ENCODE measurements at places on chromosomes 4 and X. TPM values are rescaled to one million over a fixed set of nuclear protein-coding genes. Genes with fewer than 3 reads are reported as not detected.

DNA sequence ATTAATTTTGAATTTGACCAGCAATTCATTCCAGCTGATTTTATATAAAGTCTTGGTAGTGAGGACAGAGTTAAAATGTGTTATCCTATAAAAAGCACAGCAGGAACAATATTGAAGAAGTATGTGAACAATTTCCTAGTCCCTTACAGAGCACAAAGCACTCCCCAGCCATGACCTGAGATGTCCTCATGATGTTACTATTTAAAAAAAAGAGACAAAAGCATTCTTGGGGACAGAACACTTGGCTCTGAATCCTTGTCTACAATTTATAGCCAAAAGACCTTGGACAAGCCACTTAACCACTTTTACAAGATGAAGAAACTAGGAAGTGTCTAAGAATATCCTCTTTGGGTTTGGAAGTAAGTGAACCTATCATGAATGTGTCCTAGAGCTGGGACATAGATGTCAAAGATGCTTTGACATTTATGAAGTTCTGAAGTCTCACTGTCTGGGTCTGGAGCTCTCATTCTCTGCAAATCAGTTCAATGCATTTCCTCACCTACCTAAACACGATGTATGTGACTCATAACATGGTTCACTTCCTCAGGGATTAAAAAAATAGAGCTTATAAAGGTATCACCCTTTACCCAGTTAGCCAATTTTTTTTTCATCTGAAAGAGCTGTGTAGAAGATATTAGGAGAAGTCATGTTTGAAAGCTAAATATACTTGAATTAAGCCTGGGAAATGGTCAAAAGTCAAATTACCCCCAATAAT lies 61.4 kb downstream of the IGFBP7 start:
- no peak for DNase-seq
- H3K36me3 ChIP-seq: no peaks in the 10 kb centered on the region
- H3K4me3 ChIP-seq: no peak overlapping the region
- no peaks in the 10 kb centered on the region for H3K4me1 ChIP-seq
- H3K27me3 ChIP-seq: peaks cover 8% of the 10 kb centered on the region

GRCh38 chr4:35151816-35152572 lies 1092.3 kb downstream of the ARAP2 start:
- no peaks in the 10 kb centered on the region for H3K4me1 ChIP-seq
- no peak overlapping the region for H3K27ac ChIP-seq
- H3K27me3 ChIP-seq: no peaks in the 10 kb centered on the region
- DNase-seq: peak; percentile 14

- no peak overlapping the region for H3K27ac ChIP-seq
- no peaks in the 10 kb centered on the region for H3K36me3 ChIP-seq
- DNase-seq: no peak
- H3K4me3 ChIP-seq: no peak overlapping the region
- no peaks in the 10 kb centered on the region for H3K27me3 ChIP-seq
These were observed 327.0 kb upstream of the NOCT start for GRCh38 chr4:138688408-138689085.

GRCh38 chr4:56871371-56871866 lies 36.3 kb upstream of the REST start:
- H3K27me3 ChIP-seq: peaks cover 1% of the 10 kb centered on the region
- H3K36me3 ChIP-seq: no peaks in the 10 kb centered on the region
- peaks cover 5% of the 10 kb centered on the region for H3K4me1 ChIP-seq
- peak; percentile 11 for DNase-seq
- H3K27ac ChIP-seq: no peak overlapping the region

- H3K36me3 ChIP-seq: no peaks in the 10 kb centered on the region
- no peaks in the 10 kb centered on the region for H3K4me1 ChIP-seq
- H3K4me3 ChIP-seq: no peak overlapping the region
- no peak for DNase-seq
These were observed 61.2 kb upstream of the PDHA2 start for GRCh38 chr4:95778666-95779065.

GRCh38 chrX:12814420-12814819 lies 23.2 kb downstream of the PRPS2 start:
- DNase-seq: peak; percentile 56
- peaks cover 24% of the 10 kb centered on the region for H3K36me3 ChIP-seq
- peaks cover 2% of the 10 kb centered on the region for H3K4me1 ChIP-seq
- H3K27ac ChIP-seq: no peak overlapping the region

The PRDM8 gene
- total RNA-seq: 3.2 TPM

- no peak overlapping the region for H3K4me3 ChIP-seq
- no peak overlapping the region for H3K27ac ChIP-seq
- peaks cover 3% of the 10 kb centered on the region for H3K36me3 ChIP-seq
- H3K27me3 ChIP-seq: no peaks in the 10 kb centered on the region
- no peaks in the 10 kb centered on the region for H3K4me1 ChIP-seq
- no peak for DNase-seq
These were observed 5.3 kb downstream of the MCF2 start for GRCh38 chrX:139702658-139703057.

The NUP62CL gene
- 3.7 TPM for total RNA-seq

DNA sequence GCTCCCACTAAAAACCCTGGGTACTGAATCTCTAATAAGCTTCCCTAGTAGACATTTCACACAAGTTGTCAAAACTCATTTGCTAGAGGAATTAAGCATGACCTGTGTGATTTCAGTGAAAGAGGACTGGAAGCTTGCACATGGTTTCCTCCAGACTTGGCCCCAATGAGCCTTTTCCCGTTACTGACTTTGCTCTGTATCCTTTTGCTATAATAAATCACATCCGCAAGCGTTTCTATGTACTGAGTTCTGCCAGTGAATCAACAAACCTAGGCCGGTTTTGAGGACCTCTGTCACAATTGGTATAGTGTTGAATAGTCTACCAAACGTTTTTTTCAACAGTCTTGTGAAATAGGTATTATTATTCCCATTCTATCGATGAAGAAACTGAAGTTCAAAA lies 8.2 kb downstream of the ATP11C start:
- peaks cover 42% of the 10 kb centered on the region for H3K4me1 ChIP-seq
- H3K36me3 ChIP-seq: peaks cover 21% of the 10 kb centered on the region
- no peak for DNase-seq
- H3K4me3 ChIP-seq: no peak overlapping the region
- no peaks in the 10 kb centered on the region for H3K27me3 ChIP-seq

DNA sequence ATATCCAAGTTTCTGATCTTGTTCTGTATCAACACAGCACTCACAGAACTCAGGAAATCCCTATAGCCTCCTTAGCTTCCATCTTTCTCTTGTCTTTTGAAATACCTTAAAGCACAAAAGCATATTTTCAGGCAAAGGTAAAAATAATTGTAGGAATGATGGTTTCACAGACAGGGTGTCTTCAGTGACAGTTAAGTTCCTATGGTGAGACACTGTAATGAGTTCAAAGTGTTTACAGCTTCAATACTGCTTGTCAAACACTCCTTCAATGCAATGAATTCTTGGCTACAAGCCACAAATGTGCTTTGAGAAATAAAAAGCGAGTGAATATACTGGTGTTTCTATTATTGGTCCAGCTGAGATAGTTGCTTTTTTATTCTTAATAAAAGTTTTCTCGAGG lies 466.0 kb downstream of the DMD start:
- DNase-seq: no peak
- no peak overlapping the region for H3K4me3 ChIP-seq
- no peaks in the 10 kb centered on the region for H3K27me3 ChIP-seq
- no peaks in the 10 kb centered on the region for H3K4me1 ChIP-seq

The GPRASP1 gene
- 3.0 TPM for total RNA-seq

The ADGRG2 gene
- not detected for total RNA-seq

DNA sequence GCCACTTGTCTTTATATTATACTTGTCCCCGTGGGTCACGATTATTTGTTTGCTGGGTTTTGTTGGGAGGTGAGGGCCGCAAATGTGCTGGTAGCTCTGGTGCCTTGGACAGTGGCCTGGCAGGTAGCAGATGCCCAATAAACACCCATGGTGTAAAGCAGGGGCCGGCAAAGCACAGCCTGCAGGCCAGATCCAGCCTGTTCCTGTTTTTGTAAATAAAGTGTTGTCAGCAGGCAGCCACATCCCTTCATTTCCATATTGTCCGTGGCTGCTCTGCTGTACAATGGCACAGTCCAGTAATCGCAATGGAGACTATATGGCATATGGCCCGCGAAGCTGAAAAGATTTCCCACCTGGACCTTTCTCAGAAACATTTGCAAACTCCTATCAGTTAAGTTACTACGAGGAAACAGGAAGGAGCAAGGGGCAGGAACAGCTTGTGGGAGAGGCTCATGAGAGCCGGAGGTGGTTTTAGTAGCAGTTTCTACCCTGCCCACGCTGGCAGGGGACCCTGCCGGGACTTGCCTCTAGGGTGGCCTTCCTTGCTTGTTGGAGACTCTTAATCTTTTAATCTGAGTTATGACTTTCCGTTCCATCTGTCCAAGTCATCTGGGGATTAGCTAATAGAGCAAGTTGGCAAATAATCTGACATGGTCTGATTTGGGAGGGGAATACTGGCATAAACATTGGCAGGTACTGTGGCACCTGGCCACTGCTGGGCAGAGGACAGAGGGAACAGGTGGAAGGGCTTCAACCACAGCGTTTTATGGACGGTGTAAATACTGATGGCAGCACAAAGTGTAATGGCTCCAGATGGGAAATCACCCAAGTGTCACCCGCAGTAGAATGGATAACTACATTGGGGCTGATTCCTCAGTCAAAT lies 19.6 kb downstream of the CLCN4 start:
- no peaks in the 10 kb centered on the region for H3K36me3 ChIP-seq
- H3K27me3 ChIP-seq: peaks cover 11% of the 10 kb centered on the region
- H3K4me3 ChIP-seq: no peak overlapping the region
- peaks cover 4% of the 10 kb centered on the region for H3K4me1 ChIP-seq
- no peak for DNase-seq

The TBX22 gene
- total RNA-seq: not detected

DNA sequence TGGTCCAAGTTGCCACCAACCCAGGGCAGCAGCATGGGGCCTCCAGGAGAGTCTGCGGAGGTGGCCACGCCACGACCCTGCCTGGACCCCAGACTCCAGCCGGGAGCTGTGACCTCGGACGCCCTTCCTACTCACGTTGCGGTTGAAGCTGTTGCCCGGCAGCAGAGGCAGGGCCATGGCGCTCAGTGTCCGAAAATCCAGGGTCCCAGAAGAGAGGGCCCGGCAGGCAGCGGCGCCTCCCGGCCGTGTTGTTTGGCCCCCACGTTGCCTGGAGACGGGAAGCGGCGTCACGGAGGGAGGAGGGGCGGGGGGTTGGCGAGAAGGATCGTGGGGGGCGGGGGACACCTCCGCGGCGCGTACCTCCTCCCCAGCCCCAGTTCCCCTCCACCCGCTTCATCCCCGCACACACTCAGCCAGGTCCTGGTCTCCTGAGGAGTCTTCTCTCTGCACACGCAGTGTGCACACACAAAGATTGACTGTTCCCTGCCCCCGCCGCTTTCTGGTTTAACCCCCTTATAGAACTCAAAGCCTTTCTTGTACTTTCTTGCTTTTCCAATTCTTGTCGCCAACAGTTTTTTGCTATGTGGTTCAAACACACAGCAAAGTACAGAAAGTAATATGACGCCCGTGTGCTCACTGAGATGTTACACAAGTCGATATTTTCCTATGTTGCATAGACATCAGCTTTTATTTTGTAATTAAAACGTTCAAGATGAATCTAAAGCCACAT lies at the start of gene EFHC2:
TSS of gene EFHC2 (minus strand) at position 261 of the 730 bp plus-strand sequence. CDS start at position 177, 84 bp downstream.
- H3K36me3 ChIP-seq: no peaks in the 10 kb centered on the region
- peak within 1 kb of the TSS; percentile 68 for H3K27ac ChIP-seq
- peak within 1 kb of the TSS; percentile 70 for H3K4me3 ChIP-seq
- H3K27me3 ChIP-seq: no peaks in the 10 kb centered on the region
- H3K4me1 ChIP-seq: peaks cover 13% of the 10 kb centered on the region
- DNase-seq: peak; percentile 52

The FAM9B gene
- total RNA-seq: not detected

The CT47B1 gene
- not detected for total RNA-seq

The DKK2 gene
- not detected for total RNA-seq

GRCh38 chr4:141022111-141022695 lies 111.1 kb downstream of the RNF150 start:
- no peaks in the 10 kb centered on the region for H3K4me1 ChIP-seq
- no peaks in the 10 kb centered on the region for H3K27me3 ChIP-seq
- H3K4me3 ChIP-seq: no peak overlapping the region
- no peak for DNase-seq

The SCML1 gene
- total RNA-seq: 4.6 TPM

- H3K36me3 ChIP-seq: no peaks in the 10 kb centered on the region
- no peak for DNase-seq
- no peaks in the 10 kb centered on the region for H3K4me1 ChIP-seq
These were observed 11.5 kb downstream of the CRMP1 start for GRCh38 chr4:5881340-5881739.

GRCh38 chr4:188452097-188452496 lies 312.9 kb downstream of the TRIML1 start:
- H3K4me3 ChIP-seq: no peak overlapping the region
- H3K4me1 ChIP-seq: no peaks in the 10 kb centered on the region
- H3K27ac ChIP-seq: no peak overlapping the region
- no peaks in the 10 kb centered on the region for H3K27me3 ChIP-seq
- DNase-seq: no peak
- peaks cover 2% of the 10 kb centered on the region for H3K36me3 ChIP-seq

DNA sequence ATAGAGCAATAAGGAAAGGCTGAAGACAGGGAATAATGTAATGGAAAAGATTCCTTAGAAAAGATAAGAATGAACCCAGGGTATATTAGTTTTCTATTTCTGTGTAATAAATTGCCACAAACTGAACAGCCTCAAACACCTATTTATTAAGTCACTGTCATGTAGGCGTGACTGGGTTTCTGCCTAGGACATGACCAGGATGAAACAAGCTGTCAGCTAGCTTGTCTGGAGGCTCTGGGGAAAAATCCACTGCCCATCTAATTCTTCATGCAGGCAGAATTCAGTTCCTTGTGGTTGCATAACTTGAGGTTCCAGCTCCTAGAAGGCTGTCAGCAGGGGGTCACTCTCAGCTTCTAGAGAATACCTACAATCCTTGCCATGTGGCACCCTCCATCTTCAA lies 277.7 kb downstream of the TMA16 start:
- no peak overlapping the region for H3K27ac ChIP-seq
- no peaks in the 10 kb centered on the region for H3K27me3 ChIP-seq
- H3K4me3 ChIP-seq: no peak overlapping the region
- no peak for DNase-seq

- H3K27me3 ChIP-seq: no peaks in the 10 kb centered on the region
- no peak for DNase-seq
- H3K36me3 ChIP-seq: no peaks in the 10 kb centered on the region
These were observed 68.2 kb downstream of the AGTR2 start for GRCh38 chrX:116238567-116239255.

GRCh38 chrX:39840133-39840532 lies 257.6 kb downstream of the BCOR start:
- no peak overlapping the region for H3K27ac ChIP-seq
- no peak overlapping the region for H3K4me3 ChIP-seq
- no peaks in the 10 kb centered on the region for H3K27me3 ChIP-seq
- no peaks in the 10 kb centered on the region for H3K36me3 ChIP-seq
